ENCODE measurements at places on chromosomes 7 and 10.

DNA sequence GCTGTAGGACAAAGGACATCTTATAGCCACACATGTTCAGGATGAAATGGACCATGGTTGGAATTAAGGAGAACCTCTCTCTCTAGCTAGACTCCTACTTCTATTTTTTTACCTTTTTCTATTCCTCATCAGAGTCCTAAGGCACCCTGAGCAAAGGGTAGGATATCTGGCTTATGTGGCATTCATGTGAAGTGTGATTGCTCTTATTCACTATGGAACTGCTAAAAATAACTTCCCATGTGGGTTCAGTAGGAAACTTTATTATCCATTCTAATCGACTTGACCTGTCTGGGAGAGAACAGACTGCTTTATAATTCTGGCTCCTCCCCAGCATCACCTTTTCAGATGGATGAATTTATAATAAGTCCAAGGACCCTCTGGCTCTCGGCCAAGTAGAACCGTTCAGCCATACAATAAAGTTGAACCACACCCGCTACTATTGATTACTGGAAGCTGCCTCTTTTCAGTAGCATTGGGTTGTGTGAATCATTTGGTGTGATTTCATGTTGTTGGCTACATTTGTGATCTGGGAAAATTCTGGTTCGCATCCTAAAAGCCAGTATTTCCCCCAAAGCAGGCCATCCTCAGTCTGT is 117.5 kb downstream of the NRF1 start:
- no peak for DNase-seq

GRCh38 chr7:94335586-94335985 is 59.1 kb upstream of the COL1A2 start:
- DNase-seq = no peak

DNA sequence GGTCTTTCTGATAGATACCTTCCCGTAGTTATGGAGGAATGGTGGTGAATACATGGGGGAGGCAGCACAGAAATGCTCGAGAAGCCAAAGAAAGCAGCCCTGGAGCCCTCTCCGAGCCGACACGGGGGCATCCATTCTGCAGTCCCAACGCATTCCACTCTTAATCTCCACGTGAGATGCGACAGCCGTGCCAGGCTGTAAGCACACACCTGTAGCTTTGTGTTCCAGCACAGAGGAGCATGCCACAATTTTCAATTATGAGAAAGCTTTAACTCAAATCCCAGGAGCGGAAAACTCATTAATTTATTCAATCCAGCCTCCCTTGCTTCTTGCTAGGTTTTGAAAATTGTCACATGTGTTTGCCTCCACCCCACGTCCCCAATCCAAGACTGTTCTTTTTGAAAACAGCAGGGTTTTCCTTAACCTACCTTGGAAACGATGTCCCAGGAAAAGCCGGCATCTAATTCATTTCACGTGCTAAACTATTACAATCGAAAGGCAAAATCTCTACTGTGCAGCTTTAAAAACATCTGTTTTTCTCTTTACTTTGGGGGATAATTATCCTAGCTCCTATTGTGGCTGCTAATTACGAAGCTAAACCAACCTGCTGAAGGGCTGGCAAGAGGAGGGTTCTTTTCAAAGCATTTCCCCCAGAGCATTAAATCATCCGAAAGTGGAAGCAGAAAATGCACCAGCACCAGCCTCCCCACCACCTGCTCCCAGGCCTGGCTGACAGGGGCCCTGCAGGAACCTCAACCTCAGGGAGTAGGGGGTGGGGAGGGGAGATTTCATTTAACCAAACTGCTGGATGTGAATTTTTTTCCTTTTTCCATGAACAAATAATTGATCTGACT is 56.0 kb upstream of the CHST15 start:
- no peak for DNase-seq

- no peak for DNase-seq
Observed at GRCh38 chr7:29486191-29486700, 77.4 kb upstream of the PRR15 start.

GRCh38 chr7:128826512-128826911 is 3.7 kb upstream of the FLNC start:
- DNase-seq = no peak

DNA sequence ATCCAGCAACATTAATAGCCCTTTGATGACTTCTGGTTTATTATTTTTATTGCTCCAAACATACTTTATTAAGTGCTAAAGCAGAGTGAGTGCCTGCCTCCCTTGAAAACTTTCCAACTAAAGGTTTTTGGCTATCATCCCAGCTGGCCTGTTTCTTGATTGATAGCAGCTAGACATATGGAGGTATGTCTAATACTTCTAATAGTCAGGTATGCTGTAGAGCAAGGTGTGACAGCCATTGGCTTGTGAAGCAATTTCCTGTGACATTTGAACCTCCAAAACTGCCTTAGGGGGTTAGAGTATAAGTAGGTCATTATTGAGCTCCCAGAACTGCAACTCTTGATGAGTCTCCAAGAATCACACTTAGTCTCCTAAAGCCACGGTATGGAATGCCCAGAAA is 55.8 kb downstream of the LOXL4 start:
- no peak for DNase-seq

DNA sequence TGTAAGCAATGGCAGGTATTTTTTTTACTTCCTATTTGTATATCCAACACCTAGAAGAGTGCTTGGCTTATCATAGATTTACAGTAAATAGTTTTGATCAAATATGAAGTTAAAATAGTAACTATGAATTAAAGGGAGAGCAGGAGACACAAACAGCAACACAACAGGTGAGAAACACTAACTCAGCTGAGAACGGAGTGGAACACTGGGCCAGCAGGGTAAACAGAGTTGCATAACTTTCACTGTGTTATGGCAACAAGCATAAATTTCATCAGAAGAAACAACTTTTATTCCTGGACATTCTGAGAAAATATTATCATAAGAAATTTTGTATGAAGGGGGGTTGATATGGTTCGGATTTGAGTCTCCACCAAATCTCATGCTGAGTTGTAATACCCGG is 52.2 kb upstream of the SMIM30 start:
- DNase-seq = no peak

DNA sequence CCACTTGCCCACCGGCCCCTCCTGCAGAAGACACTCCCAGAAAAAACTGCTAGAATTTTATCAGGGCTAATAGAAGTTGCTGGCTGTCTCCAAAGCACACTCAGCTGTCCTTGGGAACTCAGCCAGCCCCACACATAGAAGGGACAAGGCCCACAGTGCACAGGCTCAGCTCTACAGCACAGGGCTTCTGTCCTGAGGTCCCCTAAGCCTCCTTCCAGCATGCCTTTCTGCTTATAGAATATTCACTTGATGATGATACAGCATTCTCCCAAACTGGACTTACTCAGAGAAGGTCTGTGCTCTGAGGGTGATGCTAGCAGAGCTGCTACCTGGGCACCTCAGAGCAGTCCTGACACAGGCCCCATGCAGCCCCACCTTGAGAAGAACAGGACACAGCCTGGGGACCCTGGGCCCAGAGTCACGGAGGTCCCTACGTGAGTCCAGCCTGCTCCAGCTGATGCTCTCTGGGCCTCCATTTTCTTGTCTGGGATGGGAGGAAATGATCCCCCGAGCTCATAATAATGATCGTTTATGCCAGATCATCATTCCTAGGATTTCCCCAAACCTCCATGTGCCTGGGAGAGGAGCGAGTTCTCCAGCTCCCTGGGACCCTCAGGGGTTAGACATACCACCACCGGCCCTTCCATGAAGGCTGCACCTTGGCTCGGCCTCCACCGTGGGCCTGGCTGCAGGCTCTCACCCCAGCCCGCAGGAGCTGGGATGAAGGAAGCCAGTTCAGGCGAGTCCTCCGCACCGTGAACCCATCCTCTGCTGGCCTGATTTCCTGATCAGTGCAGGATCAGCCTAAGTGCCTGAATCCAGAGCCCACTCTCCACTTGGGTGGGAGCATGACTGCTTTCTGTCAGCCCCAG is 145.6 kb downstream of the ZNF248 start:
- DNase-seq = no peak

GRCh38 chr10:115514895-115515294 is 421.7 kb downstream of the ATRNL1 start:
- DNase-seq = no peak

- DNase-seq = no peak
Observed at GRCh38 chr10:24333736-24334135, 124.8 kb downstream of the KIAA1217 start.

- DNase-seq = no peak
Observed at GRCh38 chr10:33674491-33674890, 340.0 kb upstream of the NRP1 start.

DNA sequence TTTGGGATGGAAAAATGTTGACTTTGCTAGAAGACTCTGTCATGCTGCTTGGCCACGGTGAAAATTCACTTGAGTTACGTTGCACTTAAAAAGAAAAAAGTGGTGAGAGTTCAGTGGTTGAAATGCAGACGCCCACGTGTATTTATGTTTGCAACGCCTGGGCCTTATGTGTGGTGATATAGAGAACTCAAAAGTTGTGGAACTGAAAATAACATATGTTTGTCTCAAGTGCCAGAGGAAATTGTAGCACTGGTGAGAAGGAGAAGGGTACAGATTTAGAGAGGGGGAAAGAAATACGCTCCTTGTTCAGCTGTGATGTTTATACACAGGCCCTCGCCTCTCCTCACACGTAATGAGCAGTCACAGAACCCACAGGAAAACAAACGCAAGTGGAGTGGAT is 73.6 kb downstream of the EMX2 start:
- no peak for DNase-seq

DNA sequence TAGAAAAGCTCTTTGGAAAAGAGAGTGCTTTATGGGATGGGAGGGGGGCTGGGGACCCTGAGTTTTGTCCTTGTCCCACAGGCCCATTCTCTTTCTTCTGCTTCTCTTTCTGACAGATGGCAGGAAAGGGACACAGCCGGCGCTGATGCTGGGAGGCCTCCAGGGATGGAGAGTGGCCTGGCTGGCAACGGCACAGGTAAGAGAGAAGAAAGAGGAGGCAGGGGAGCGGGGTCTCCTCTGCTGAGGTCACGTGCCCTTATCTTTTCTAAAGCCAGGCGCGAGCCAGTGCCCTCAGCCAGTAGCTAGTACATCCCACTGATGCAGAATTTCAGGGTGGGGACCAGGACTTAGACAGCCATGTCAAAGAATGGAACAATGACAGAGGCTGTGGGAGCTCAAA is 9.2 kb downstream of the ZNF775 start:
- no peak for DNase-seq

- no peak for DNase-seq
Observed at GRCh38 chr7:102028206-102028826, 210.9 kb downstream of the CUX1 start.

DNA sequence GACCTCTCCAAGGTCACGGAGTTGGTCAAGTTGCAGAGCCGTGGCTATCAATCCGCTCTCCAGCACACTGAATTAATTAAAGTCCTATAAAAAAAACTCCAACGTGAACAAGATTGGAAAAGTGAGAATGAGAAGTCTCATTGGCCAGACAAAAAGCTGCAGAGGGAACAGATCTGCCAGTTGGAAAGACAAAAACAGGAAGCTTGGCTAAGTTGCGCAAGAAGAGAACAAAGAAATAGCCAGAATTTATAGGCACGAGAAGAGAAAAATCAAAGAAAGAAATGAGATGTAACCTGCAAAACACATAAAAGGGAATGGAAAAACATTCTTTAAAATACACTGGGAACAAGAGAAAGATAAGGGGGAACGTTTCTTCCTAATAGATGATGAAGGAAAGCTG is 45.7 kb upstream of the CRTAC1 start:
- no peak for DNase-seq

- no peak for DNase-seq
Observed at GRCh38 chr10:132964231-132964630, 21.9 kb upstream of the CFAP46 start.

DNA sequence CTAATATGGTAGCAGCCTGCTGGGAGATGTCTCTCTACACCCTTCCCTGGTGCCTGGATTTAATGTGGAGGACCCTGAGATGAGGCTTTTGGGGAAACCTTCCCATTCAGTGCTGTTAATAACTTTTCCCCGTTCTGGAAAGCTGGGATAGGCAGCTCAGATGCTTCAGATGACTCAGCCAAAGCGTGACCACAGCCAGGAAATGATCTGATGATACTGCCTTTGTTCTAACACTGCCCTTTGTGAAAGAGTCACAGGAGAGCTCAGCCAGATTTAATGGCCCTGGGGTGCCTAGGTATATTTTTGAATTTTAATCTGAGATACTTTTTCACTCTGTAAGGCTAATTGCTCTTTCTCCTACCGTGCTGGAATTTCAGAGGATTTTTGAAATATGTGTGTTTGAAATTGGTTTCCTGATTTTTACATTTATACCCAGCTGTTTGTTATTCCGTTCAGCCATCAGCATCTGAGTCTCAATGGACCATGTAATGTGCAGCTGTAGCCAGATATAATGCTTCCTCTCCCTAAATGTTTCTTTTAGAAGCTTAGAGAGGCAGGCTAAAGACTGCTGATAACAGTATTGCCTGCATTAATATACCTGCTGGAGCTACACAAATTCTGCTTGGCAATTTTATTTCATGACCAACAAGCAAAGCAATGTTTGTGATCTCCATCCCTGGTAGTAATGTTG is 17.8 kb downstream of the CELF2 start:
- no peak for DNase-seq

DNA sequence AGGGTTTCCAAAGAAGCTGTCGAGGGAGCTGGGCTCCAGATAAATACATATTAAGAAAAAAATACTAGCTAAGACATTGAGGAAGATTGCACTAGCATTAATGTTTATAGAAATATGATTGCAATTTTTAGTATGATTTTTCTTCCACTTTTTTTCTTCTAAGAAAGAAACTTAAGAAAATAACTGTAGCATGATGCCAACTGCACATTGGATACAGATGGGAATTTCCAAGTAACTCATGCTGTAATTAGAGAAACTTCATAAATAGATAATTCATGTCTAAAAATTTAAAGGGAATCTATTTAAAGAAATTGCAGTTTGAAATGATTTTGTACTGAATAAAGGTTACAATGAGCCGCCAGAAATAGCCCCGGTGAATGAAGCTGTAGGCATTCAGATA is 119.4 kb downstream of the POLR1F start:
- DNase-seq = no peak

GRCh38 chr10:116263870-116264655 is 8.9 kb downstream of the GFRA1 start:
- no peak for DNase-seq

GRCh38 chr7:157457355-157458253 is 120.8 kb downstream of the DNAJB6 start:
- DNase-seq = no peak

GRCh38 chr10:43735907-43736306 is 87.2 kb upstream of the ZNF32 start:
- DNase-seq = no peak
